ENCODE measurements at places on chromosomes 12 and 14.

DNA sequence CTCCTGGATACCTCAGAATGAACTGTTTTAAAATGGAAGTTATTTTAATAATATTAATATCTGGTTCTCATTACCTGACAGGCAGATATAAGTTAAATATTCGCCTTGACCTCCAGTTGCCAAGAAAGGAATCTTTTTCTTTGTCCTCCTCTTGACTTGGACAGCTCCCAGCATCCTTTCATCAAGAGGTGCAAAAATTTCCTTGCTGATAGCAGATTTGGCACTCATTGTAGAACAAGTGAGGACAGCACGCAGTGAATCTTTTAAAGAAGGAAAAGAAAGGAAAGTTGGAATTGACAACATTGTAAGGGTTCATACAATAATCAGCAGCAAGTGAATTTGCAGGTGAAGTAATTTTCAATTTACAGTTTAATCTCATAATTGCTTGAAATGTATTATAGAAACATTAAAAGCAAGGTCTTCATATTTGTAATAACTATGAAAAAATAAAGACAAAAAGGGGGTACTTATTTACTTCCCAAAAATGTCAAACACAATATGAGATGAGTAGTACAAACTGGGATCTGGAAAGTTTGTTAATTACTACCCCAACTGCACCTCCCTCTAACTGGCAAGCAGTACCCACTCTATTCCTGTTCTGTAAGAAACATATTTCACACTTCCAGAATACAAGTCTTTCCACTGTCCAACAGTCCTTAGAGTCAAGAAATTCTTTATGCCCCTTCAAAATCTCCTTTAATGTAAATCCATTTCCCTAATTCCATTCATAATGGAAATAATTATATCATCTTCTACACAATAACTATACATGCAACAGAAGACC lies 75.2 kb downstream of the STXBP6 start:
- ATAC-seq, result no peak

DNA sequence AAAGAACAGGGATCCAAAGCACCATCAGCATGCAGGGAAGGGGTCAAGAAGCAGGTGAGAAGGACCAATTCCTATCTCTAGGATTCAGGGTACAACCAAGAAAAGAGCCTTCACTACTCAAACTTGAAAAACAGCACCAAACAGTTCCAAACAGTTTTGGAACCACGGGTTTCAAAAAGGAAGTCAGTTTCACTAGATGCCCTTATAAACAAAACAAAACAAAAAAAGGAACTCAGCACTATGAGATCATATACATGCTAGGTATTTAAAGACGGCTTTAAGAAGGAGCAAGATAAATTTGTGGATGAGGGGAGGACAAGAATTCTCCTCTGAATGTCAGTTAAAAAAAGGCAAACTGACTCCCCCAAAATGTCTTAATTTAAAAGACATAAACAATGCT lies 6.0 kb downstream of the INSM2 start:
- ATAC-seq, result no peak

DNA sequence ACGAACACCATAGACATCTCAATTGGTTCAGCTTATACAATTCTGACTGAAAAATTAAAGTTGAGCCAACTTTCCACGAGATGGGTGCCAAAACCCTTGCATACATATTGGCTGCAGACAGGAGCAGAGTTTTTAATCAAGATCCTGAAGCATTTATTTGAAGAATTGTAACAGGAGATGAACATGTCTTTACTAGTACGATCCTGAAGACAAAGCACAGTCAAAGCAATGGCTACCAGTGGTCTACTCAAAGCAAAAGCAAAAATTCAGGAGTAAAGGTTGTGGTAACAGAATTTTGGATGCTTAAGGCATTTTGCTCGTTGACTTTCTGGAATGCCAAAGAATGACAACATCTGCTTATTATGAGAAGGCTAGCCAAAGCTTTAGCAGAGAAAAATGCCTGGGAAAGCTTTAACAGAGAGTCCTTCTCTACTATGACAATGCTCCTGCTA lies 20.7 kb downstream of the ZDHHC17 start:
- peak; percentile 33 for ATAC-seq

DNA sequence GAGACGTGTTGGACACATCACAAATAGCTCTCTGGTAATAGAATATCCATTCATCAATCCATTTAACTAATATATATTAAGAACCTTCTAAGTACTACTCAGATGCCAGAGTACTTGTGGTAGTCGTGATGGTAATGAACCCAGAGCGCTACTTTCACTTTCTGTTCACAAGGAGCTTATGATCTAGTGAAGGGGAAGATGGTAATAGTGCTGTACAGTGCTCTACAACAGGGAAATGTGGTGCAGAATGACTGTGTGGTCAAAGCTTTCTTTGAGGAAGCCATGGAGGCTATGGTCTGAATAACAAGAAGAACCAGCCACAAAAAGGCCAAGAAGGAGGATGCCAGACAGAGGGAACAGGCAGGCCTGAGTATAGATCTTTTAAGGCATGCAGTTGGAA lies 212.0 kb downstream of the PTPRO start:
- ATAC-seq, result no peak

- ATAC-seq, result no peak
These were observed 35.5 kb downstream of the CIT start for GRCh38 chr12:119841433-119842210.

DNA sequence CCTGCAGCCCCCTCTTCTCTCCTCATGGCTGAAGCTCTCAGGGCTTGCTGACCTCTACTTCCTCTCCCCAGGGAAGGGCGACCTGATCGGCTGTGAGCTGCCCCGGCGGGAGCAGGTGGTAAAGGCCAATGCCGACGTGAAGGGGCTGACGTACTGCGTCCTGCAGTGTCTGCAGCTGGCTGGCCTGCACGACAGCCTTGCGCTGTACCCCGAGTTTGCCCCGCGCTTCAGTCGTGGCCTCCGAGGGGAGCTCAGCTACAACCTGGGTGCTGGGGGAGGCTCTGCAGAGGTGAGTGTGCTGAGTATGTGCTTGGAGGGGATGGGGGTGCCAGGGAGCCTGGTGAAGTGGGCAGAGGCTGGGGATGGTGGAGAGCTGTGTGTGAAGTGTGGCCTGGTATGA lies 13.7 kb downstream of the MCRS1 start:
- ATAC-seq, result peak; percentile 35

DNA sequence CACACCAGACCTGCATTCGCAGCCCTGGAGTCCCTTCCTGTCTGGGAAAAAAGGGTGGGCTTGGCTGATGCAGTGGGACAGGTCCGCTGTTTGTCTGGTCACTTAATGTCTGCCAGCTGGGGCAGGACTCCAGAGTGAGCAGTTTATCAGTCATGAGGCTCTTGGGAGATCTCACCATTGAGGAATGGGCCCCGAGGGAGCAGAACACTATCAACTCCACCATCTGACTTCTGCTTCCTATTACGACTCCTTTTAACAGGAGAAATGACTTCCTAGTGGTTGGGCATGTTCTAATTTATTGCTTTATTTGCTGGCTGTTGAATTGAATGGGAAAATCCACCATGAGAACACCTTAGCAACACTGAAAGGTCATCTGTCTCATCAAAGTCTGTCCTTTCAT lies 182.5 kb upstream of the RASSF8 start:
- ATAC-seq, result no peak

DNA sequence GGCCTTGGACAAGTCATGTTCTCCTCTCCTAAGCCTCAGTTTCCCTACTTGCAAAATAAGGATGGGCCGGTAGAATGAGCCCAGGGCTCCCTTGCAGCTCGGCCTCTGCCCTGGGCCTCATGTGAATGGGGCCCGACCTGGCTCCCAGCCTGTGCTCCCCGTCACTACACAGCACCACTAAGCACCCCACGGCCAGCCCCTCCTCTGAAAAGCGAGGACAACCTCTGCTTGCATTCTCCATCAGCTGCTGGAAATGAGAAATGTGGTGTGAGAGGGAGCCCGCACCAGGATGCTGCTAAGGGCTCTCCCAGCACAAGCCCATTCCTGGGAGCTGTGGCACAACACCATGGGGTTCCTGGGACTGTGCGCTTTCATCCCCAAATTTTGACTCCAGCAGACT lies 10.2 kb downstream of the SLC25A47 start:
- ATAC-seq, result no peak

DNA sequence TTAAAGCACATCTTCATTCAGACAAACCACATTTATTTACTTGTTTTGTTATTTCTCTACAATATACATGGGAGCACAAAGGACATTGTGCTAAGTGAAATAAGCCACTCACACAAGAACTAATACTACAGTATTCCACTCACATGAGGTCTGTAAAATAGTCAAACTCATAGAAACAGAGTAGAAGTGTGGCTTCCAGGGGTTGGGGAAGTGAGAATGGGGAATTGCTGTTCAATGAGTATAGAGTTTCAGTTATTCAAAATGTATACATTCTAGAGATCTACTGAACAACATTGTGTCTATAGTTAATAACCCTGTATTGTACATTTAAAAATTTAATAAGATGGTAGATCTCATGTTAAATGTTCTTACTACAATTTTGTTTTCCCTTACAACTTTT lies 88.8 kb downstream of the ATXN7L3B start:
- ATAC-seq, result no peak

- no peak for ATAC-seq
These were observed 516.3 kb downstream of the SOX5 start for GRCh38 chr12:23433121-23433520.

- peak; percentile 40 for ATAC-seq
These were observed 338.9 kb downstream of the AEBP2 start for GRCh38 chr12:19778172-19778571.

DNA sequence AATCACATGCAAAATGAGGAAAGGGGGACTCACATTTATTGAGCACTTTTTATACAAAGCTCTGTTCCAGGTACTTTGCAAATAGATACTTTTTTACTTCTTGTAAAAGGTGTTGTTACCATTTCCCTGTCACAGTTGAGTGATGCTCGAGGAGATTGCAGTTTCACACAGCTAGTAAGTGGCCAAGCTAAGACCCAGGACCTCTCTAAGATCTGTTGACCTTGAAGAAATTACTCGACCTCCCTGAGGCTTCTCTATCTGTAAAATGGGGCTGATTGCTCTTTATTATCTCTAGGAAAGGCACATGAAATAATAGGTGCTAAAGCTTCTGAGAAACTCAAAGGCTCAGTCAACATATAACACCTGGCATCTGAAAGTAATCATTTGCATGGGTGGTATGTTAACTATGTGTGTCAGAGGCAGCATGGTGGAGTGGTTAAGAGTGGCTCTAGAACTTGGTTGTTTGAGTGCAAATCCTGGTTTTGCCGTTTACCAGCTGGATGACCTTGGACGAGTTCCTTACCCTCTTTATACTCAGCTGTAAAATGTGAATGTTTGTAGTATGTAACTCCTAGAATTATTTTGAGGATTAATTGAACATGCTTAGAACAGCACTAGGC lies 41.5 kb downstream of the IFT81 start:
- ATAC-seq, result no peak

- no peak for ATAC-seq
These were observed 38.8 kb upstream of the ATP23 start for GRCh38 chr12:57902478-57902969.

DNA sequence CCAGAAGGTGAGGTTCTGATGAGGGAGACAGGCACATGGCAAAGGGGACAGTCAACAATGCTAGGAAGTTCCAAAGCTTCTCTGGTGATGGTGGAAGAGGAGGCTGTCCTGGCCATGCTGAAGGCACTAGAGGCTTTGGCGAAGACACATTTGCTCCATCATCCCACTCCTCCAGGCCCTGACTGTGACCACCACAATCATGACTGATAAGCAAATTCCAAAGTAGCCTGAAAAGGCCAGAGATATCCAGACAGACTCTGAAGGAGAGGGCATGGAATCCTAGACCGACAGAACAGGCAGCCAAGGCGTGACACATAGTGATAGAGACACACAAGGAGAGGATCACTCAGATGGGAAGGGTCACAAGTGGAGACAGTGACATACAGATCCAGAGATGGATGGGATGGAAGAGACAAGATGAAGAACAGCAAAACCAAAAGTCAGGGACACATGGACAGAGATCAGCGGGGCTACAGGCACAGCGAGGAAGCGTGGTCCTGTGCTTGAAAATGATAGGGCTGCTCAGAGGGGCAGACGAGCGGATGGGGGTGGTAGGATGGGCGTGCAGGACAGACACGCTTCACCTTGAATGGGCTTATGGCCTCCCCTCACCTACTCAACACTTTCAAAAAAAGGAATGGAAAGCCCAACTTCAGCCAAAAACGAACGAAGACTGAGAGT lies 1.3 kb downstream of the ZFHX2 start:
- ATAC-seq, result peak; percentile 3

DNA sequence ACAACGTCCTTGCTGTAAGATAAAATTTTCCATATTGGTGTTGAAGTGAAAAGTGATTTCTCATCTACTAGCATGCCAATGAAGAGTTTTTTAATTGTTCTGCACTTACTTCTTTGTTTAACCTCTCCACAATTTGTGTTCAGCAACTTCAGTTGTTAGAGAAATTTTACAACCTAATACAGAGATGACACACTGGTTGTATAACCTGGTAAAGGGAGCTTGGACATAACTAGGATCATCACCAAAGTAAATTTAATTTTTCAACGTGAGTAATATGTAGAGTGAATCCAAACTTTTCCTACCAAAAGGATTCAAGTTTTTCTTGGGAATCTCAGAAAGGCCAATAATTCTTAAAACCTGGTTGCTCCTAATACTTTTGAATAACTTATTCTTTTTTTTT lies 13.4 kb upstream of the TAS2R43 start:
- no peak for ATAC-seq

GRCh38 chr12:100959481-100959880 lies 164.9 kb downstream of the ANO4 start:
- no peak for ATAC-seq

- ATAC-seq, result no peak
These were observed 1315.3 kb downstream of the TMEM121 start for GRCh38 chr14:106841701-106842100.

- no peak for ATAC-seq
These were observed 23.2 kb downstream of the GALNT9 start for GRCh38 chr12:132305991-132306884.

GRCh38 chr14:103014466-103015228 lies 42.7 kb downstream of the CDC42BPB start:
- peak; percentile 84 for ATAC-seq

GRCh38 chr14:77838831-77839511 lies 39.1 kb downstream of the ADCK1 start:
- ATAC-seq, result peak; percentile 50

DNA sequence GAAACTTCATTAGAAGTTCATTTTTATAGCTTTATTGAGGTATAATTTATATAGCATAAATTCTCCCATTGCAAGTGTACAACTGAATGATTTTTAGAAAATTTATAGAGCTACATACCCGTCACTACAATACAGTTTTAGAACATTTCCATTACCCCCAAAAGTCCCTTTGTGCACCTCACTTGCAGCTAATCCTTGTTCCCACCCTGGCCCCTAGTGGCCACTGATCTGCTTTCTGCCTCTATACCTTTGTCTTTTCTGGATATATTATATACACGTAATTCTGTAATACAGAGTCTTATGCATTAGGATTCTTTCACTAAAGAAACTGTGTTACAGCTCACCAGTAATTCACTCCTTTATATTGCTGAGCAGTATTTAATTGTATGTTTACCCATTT lies 145.1 kb upstream of the DIO2 start:
- ATAC-seq, result no peak

Measured in motor neuron (in vitro differentiated cells).